Stimulated activated CD8-positive, alpha-beta memory T cell treated with anti-CD3 and anti-CD28 coated beads, Interleukin-4, amount 100 ng/mL, for 48 hours (primary cell): ENCODE measurements at places on chromosomes 3 and 15.
A peak's percentile ranks its signal among the peaks of the same experiment; 100 is the strongest.

- DNase-seq = no peak
Observed at GRCh38 chr15:42955518-42955917, 34.9 kb upstream of the TTBK2 start.

DNA sequence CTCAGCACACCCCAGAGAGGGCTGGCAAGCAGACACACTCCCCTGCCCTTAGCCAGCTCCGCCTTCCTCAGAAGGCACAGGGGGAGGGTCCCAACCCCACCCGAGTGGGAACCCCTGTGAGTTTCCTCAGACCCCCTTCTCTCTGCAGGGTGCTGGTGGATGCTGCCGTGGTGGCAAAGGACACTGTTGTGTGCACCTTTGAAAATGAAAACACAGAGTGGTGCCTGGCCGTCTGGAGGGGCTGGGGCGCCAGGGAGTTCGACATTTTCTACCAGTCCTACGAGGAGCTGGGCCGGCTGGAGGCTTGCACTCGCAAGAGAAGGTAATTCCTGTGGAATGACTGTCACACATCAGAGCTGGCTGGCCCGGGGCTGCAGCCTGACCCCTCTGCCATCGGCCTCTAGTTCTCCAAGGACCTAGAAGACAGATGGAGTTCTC lies 149.4 kb downstream of the LRRK1 start:
- DNase-seq = no peak

- peak; percentile 87 for DNase-seq
Observed at GRCh38 chr3:5002174-5002870, 23.1 kb downstream of the BHLHE40 start.

DNA sequence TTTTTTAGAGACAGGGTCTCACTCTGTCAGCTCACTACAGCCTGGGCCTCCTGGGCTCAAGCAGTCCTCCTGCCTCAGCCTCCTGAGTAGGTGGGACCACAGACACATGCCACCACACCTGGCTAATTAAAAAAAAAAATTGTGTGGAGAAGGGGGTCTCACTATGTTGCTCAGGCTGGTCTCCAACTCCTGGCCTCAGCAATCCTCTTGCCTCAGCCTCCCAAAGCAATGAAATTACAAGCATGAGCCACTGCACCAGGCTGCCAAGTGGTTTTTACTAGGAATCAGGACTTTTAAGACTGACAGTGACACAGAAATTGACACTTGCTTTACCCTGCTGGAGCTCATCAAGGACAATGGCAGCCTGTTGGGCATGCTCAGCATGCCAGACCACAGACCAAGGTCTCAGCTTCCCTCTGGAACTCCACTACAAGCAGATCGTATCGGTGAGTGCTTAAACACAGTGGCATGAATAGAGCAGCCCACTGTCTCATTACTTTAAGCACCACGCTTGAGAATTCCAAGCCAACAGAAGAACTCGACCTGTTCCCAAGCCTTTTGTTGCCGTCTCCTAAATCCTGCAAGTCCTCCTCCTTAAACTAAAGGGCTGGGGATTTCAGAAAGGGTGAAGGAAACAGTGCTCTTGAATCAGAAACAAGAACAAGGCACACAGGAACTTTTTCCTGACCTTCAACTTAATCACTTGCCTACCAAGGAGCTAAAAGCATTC lies 41.4 kb downstream of the EOMES start:
- DNase-seq = no peak

- no peak for DNase-seq
Observed at GRCh38 chr3:100802126-100802525, 92.8 kb downstream of the TFG start.

DNA sequence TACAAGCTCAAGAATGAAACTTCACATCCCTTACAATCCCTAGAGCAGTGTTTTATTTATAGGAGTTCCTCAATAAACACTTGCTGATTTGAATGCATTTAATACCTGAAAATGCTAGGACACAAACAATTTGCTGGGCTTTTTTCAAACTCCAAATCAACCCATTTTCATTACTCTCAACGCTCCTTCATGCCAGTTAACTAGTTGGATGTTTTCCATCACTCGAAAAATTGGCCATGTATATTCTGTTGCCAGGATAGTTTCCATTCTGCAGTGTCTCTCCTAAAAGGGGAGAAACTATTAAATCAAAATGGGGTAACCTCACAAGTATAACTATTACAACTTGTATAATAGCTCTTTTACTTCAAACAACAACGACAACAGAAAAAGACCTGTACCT lies 1.2 kb downstream of the GBE1 start:
- DNase-seq = no peak

DNA sequence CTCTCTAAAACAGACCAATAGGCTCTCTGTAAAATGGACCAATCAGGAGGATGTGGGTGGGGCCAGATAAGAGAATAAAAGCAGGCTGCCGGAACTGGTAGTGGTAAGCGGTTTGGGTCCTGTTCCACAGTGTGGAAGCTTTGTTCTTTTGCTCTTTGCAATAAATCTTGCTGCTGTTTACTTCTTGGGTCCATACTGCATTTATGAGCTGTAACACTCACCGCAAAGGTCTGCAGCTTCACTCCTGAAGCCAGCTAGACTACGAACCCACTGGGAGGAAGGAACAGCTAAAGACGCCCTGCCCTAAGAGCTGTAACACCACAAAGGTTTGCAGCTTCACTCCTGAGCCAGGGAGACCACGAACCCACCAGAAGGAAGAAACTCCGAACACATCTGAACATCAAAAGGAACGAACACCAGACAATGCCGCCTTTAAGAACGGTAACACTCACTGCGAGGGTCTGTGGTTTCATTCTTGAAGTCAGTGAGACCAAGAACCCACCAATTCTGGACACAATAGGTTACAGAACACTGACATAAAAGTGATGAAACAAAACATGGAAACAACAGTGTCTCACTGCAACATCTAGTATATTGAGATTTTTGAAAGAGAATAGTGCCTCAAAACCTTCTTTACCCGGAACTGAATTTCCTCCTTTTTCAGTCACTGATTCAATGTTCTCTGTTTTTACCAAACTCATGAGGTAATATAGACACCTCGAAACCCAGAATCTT lies 28.8 kb upstream of the PLSCR2 start:
- DNase-seq = peak; percentile 54

- DNase-seq = no peak
Observed at GRCh38 chr3:161251716-161252115, 30.6 kb downstream of the NMD3 start.
